A549 treated with AZD2906 at 1 μM for 4 hours (cell line): ENCODE measurements at places on chromosomes 6 and 20. TPM values are rescaled to one million over a fixed set of nuclear protein-coding genes. Genes with fewer than 3 reads are reported as not detected.

Gene RBPJL
- not detected in 5 replicates for total RNA-seq

Gene DLK2
- 5.6 to 9.0 TPM (median 8.9 TPM) in 5 replicates for total RNA-seq

Gene TSBP1
- not detected in 5 replicates for total RNA-seq

Gene MEI4
- not detected in 5 replicates for total RNA-seq

Gene RBM12
- 74.1 to 88.6 TPM (median 81.7 TPM) in 5 replicates for total RNA-seq

Gene COL21A1
- total RNA-seq, result 0.55 to 0.93 TPM (median 0.67 TPM) in 5 replicates

Gene LY6G6F
- total RNA-seq, result not detected in 5 replicates

Gene ENPP4
- total RNA-seq, result 0.24 to 0.35 TPM (median 0.31 TPM) in 5 replicates

Gene EYS
- total RNA-seq, result 0.02 to 0.11 TPM (median 0.10 TPM) in 4 of 5 replicates, not detected in the other

Gene HAO1
- not detected in 5 replicates for total RNA-seq

Gene BMP7
- total RNA-seq, result 0.19 to 0.90 TPM (median 0.63 TPM) in 5 replicates

Gene ARFGEF3
- 0.45 to 0.59 TPM (median 0.53 TPM) in 5 replicates for total RNA-seq

Gene PRRT1
- total RNA-seq, result 0.47 to 0.82 TPM (median 0.61 TPM) in 5 replicates

Gene CALHM5
- total RNA-seq, result 0.03 to 0.09 TPM (median 0.05 TPM) in 5 replicates

Gene GLP1R
- total RNA-seq, result not detected in 5 replicates

Gene BPIFB2
- not detected in 5 replicates for total RNA-seq
